ENCODE measurements at places on chromosomes 2 and 18. TPM values are rescaled to one million over a fixed set of nuclear protein-coding genes. Genes with fewer than 3 reads are reported as not detected.

- no peak overlapping the region for H3K27ac ChIP-seq
- no peaks in the 10 kb centered on the region for H3K36me3 ChIP-seq
Observed at GRCh38 chr18:6731222-6731596, 1.7 kb downstream of the ARHGAP28 start.

DNA sequence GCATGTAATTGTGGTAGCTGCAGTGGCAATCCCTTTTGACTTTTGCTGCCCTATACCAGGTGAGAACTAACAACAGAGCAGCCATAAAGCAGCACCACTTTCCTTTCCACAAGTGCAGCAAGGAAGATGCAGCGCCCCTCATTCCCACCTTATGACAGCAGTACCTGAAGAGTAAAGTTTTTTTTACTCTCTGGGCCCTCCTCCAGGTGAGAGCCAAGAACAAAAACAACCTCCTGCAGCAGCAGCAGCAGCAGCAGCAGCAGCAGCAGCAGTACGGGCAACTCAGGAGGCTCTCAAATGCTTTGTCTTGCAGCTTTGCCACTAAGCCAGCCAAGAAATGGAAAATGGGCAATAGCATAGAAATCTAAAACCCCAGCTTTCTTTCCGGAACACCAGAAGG is 397.5 kb downstream of the FIGN start:
- no peak overlapping the region for H3K27ac ChIP-seq
- no peaks in the 10 kb centered on the region for H3K27me3 ChIP-seq
- no peak for DNase-seq
- H3K4me1 ChIP-seq = no peaks in the 10 kb centered on the region
- no peaks in the 10 kb centered on the region for H3K36me3 ChIP-seq
- no peak overlapping the region for H3K4me3 ChIP-seq

DNA sequence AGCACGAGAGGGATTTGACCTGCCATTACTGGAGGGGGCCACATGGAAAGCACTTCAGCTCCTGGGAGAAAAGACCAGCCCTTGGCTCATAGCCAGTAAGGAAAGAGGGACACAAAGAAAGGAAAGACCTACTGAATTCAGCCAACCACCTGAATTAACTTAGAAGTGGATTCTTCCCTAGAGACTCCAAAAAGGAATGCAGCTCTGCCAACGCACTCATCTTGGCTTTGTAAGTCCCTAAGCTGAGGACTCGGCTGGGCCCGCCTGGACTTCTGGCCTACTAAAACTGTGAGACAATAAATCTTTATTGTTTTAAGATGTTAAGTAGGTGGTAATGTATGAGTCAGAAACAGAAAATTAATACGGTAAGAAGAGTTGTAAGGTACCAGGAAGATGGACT is 11.5 kb downstream of the ATF2 start:
- no peaks in the 10 kb centered on the region for H3K27me3 ChIP-seq
- DNase-seq = no peak
- H3K4me3 ChIP-seq = no peak overlapping the region
- H3K4me1 ChIP-seq = no peaks in the 10 kb centered on the region
- H3K27ac ChIP-seq = no peak overlapping the region
- no peaks in the 10 kb centered on the region for H3K36me3 ChIP-seq

The PCGF1 gene
- total RNA-seq = 34.3 TPM

- no peak overlapping the region for H3K27ac ChIP-seq
- H3K27me3 ChIP-seq = no peaks in the 10 kb centered on the region
- H3K4me1 ChIP-seq = peaks cover 4% of the 10 kb centered on the region
- H3K36me3 ChIP-seq = no peaks in the 10 kb centered on the region
- DNase-seq = no peak
- H3K4me3 ChIP-seq = no peak overlapping the region
Observed at GRCh38 chr2:181189951-181190350, 209.5 kb downstream of the UBE2E3 start.

- no peaks in the 10 kb centered on the region for H3K4me1 ChIP-seq
- H3K4me3 ChIP-seq = no peak overlapping the region
- H3K36me3 ChIP-seq = no peaks in the 10 kb centered on the region
- H3K27me3 ChIP-seq = peaks cover 9% of the 10 kb centered on the region
Observed at GRCh38 chr18:36655930-36656329, 172.9 kb downstream of the TPGS2 start.

The PTPRN gene
- not detected for total RNA-seq

- peak overlapping the region; percentile 36 for H3K27ac ChIP-seq
- H3K27me3 ChIP-seq = no peaks in the 10 kb centered on the region
- no peaks in the 10 kb centered on the region for H3K36me3 ChIP-seq
- no peak overlapping the region for H3K4me3 ChIP-seq
- H3K4me1 ChIP-seq = peaks cover 18% of the 10 kb centered on the region
Observed at GRCh38 chr2:37324536-37324785, 172 bp downstream of the PRKD3 start.

GRCh38 chr2:172465417-172466334 is 38.3 kb downstream of the ITGA6 start:
- H3K27me3 ChIP-seq = no peaks in the 10 kb centered on the region
- peaks cover 45% of the 10 kb centered on the region for H3K4me1 ChIP-seq
- peaks cover 2% of the 10 kb centered on the region for H3K36me3 ChIP-seq
- peak overlapping the region; percentile 66 for H3K27ac ChIP-seq

GRCh38 chr2:102224824-102225739 is 38.3 kb downstream of the IL1RL2 start:
- peaks cover 12% of the 10 kb centered on the region for H3K4me1 ChIP-seq
- no peak overlapping the region for H3K27ac ChIP-seq
- DNase-seq = no peak
- no peaks in the 10 kb centered on the region for H3K27me3 ChIP-seq
- no peaks in the 10 kb centered on the region for H3K36me3 ChIP-seq

- H3K36me3 ChIP-seq = no peaks in the 10 kb centered on the region
- peaks cover 17% of the 10 kb centered on the region for H3K27me3 ChIP-seq
- H3K27ac ChIP-seq = no peak overlapping the region
- DNase-seq = no peak
Observed at GRCh38 chr2:240290432-240291336, 144.8 kb upstream of the GPC1 start.

DNA sequence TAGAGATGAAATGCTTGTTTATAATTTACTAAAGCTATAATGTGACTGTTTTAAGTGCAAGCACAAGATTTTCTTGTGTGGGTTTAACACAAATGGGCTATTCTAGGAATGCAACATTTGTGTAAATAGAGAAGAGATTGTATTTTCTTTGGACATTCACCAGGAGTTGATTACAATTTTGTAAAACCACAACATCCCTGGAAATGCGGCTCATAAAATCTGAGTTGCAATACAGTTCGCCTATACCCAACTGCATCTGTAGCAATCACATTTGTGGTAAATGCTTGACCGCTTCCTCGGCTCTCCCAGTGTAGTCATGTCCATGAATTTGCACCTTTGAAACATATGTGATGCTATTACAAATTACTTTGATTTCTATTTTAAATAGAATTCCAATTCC is 348.7 kb upstream of the CDH20 start:
- H3K4me3 ChIP-seq = no peak overlapping the region
- no peak overlapping the region for H3K27ac ChIP-seq
- no peak for DNase-seq
- no peaks in the 10 kb centered on the region for H3K4me1 ChIP-seq
- H3K27me3 ChIP-seq = no peaks in the 10 kb centered on the region

- DNase-seq = no peak
- no peaks in the 10 kb centered on the region for H3K36me3 ChIP-seq
- H3K4me3 ChIP-seq = no peak overlapping the region
- H3K4me1 ChIP-seq = no peaks in the 10 kb centered on the region
Observed at GRCh38 chr2:198282061-198282460, 477.7 kb downstream of the PLCL1 start.

- no peak overlapping the region for H3K27ac ChIP-seq
- no peak for DNase-seq
- H3K27me3 ChIP-seq = no peaks in the 10 kb centered on the region
- no peaks in the 10 kb centered on the region for H3K36me3 ChIP-seq
Observed at GRCh38 chr2:163800951-163801381, 65.2 kb upstream of the FIGN start.

- no peaks in the 10 kb centered on the region for H3K27me3 ChIP-seq
- no peak for DNase-seq
- H3K36me3 ChIP-seq = no peaks in the 10 kb centered on the region
- H3K27ac ChIP-seq = no peak overlapping the region
Observed at GRCh38 chr18:6830916-6831315, 101.4 kb downstream of the ARHGAP28 start.

DNA sequence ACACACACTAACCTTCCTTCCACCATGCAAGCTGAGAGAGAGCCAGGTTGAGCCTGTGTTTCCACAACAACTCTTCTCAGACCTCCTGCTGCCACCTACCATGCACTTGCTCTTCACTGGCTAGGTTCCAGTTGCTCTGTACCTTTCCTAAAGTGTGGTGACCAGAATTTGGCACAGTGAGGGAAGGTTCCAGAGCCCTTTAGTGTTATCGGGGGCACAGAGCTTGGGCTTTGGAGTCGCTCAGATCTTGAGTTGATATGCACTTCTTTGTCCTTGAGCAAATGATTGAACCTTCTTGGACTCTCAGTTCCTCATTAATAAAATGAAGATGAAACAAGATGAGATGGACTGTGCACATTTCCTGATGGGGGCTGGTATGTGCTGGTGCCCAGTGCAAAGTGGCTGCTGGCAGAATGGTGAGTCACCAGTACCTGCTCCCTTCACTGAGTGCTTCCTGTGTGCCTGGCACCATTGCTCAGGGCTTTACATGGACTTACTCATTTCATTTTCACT is 47.1 kb downstream of the NEDD4L start:
- H3K27me3 ChIP-seq = peaks cover 4% of the 10 kb centered on the region
- no peak overlapping the region for H3K27ac ChIP-seq

- no peaks in the 10 kb centered on the region for H3K36me3 ChIP-seq
- no peaks in the 10 kb centered on the region for H3K27me3 ChIP-seq
- DNase-seq = no peak
- peak overlapping the region; percentile 81 for H3K4me3 ChIP-seq
Observed at GRCh38 chr2:234492717-234493485, 4.0 kb downstream of the ARL4C start.

GRCh38 chr2:68714866-68715265 is 19.7 kb upstream of the ARHGAP25 start:
- H3K4me3 ChIP-seq = no peak overlapping the region
- peak; percentile 57 for DNase-seq
- peaks cover 33% of the 10 kb centered on the region for H3K4me1 ChIP-seq
- H3K36me3 ChIP-seq = no peaks in the 10 kb centered on the region
- peak overlapping the region; percentile 57 for H3K27ac ChIP-seq
- no peaks in the 10 kb centered on the region for H3K27me3 ChIP-seq

All from T-cell (primary cell).